Activated CD4-positive, alpha-beta T cell treated with anti-CD3 and anti-CD28 coated beads for 48 hours (primary cell): ENCODE measurements at places on chromosomes 12 and 14.
A peak's percentile ranks its signal among the peaks of the same experiment; 100 is the strongest.

GRCh38 chr12:59780605-59781135 is 184.8 kb downstream of the SLC16A7 start:
- DNase-seq: no peak

DNA sequence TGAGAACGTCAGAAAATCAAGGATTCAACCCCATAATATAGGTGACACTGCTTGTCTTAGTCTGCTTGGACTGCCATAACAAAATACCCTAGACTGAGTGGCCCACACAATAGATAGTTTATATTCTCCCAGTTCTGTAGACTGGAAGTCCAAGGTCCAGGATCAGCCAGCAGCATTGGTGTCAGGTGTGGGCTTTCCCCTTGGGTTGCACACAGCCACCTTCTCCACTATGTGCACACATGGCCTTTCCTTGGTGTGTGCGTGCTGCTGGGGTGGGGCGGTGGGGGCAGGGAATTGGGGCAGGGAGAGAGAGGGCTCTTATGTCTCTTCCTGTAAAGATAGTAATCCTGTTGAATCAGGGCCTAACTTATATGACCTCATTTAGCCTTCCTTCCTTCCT is 106.4 kb downstream of the SLC25A47 start:
- DNase-seq: no peak

- DNase-seq: no peak
Measured at GRCh38 chr14:32468955-32469354, 139.9 kb downstream of the AKAP6 start.

- DNase-seq: no peak
Measured at GRCh38 chr12:105724641-105725040, 394.1 kb downstream of the C12orf75 start.

DNA sequence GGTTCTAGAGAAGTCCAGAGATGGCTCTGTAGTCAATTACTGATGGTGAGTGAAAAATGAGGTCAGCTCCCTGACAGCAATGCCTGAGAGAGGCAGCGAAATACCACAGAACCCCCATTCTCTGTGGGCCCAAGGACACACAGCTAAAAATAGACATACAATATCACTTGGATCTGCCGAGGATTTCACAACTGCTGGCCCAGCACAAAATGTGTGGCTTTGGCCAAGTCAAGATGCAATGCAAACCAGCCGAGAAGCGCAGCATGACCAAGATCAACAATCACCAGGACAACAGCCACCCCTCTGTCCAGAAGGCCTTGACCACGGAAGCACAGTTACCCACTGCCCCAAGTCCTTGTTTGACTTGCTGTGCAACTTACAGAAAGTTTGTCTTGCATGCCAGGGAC is 52.2 kb downstream of the CKAP4 start:
- DNase-seq: no peak

DNA sequence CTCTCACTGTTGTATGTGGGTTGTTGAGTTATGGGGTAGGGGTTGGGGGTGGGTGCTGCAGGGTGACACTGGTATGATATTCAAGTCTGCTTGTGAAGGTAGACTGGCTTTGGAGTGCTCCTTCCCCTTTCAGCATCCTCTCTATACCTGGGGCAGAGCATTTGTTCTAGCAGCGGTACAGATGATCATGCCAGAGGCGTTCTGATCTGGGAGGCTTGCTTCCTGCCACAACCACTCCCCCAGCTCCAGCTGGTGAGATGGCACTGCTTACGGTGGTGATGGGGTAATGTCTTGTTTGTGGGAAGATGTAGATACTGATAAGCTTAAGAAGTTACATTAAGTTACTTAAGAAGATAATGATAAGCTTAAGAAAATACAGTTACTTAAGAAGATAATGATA is 131.8 kb downstream of the ERC1 start:
- no peak for DNase-seq

GRCh38 chr14:88877192-88877591 is 52.7 kb downstream of the TTC8 start:
- no peak for DNase-seq

GRCh38 chr12:131290255-131290959 is 336.7 kb downstream of the ADGRD1 start:
- DNase-seq: no peak

GRCh38 chr12:68878846-68879245 is 54.1 kb downstream of the CPM start:
- no peak for DNase-seq

DNA sequence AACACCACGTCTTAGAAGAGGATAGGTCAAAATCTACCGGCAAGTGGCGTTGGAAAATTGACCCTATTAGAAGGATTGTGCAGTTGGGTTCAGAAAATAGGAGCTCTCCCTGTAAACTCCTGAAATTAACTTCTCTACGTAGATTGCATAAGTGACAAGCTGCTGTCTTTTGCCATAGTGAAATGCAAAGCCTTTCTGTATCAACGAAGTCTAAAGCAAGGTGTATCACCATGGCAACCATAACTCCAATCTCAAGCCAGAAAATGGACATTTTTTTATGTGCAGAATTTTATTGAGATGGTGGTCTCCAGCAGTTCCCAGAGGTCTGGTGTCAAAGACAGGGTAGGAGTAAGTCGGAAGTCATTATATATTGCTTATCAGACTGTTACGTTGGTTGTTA is 367.7 kb upstream of the NOVA1 start:
- no peak for DNase-seq

GRCh38 chr12:121036810-121037326 is 2.2 kb downstream of the OASL start:
- peak; percentile 66 for DNase-seq

- no peak for DNase-seq
Measured at GRCh38 chr12:95582230-95583058, 31.2 kb upstream of the USP44 start.

- no peak for DNase-seq
Measured at GRCh38 chr14:61653507-61653906, 41.8 kb upstream of the HIF1A start.

GRCh38 chr12:71682466-71682865 is 3.4 kb upstream of the TMEM19 start:
- no peak for DNase-seq

DNA sequence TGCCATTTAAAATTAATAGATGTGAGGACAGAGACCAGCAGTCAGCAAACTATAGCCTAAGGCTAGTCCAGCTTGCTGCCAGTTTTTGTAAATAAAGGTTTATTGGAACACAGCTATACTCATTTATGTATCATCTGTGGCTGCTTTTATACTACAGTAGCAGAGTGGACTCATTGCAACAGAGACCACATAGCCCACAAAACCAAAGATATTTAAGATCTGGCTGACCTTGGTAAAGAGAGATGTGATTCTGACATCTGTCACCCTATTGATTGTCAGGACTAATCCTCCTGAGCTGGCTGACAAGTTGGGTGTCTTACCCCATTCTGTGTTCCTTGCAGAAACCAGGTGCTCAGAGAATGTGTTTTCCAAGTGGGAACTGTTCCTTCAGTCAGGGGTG is 99.9 kb downstream of the BEGAIN start:
- no peak for DNase-seq

DNA sequence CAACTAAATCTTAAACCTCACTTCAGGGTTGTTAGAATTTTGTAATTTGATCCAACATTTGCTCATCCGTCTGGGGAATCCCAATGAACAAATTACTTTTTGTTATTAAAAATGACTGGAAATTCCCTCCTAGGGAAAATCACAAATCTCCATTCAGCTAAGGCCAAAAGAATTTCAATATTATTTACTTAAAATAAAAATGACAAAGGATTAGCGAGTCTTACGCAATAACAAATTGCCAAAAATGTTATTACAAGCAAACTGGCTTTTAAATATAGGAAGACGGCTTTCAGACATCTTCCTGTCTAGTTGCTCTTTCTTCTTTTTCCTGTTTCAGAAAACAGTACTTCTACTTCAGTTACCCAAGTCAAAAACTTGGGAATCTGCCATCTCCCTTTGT is 92.4 kb upstream of the TSPAN8 start:
- DNase-seq: no peak

DNA sequence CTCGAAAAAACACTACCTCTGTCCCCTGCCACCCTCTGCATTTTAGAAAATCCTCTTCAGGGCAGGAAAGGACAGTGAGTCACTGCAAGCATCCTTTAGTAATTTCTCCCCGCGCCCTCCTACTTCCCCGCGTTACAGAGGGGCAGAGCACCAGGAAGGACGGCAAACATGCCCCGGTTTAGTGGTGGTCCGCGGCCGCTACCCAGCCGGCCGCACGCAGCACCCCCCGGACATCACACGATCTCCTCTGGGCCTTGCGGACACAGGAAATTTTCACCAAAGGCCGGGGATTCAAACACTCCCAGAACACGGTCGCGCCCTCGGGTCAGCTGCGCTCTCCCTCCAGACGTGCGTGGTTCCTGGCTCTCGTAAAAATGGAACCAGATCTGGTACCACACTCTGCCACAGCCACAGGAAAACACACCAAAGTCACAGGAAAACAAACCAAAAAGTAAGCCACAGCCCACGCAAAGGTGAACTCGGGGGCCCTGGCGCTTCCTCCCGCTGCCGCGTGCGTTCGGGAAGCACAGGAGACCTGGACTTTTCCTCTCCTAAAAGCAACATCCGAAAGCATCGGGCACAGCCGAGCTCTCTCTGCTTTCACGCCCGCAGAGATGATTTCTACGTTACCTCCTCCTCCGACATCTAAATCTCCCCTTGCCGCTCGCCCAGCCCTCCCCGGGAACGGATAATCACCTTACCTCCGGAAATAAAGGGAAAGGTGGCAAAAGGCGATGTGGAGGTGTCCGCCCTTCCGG is 839 bp downstream of the SLC38A1 start:
- DNase-seq: peak; percentile 60

DNA sequence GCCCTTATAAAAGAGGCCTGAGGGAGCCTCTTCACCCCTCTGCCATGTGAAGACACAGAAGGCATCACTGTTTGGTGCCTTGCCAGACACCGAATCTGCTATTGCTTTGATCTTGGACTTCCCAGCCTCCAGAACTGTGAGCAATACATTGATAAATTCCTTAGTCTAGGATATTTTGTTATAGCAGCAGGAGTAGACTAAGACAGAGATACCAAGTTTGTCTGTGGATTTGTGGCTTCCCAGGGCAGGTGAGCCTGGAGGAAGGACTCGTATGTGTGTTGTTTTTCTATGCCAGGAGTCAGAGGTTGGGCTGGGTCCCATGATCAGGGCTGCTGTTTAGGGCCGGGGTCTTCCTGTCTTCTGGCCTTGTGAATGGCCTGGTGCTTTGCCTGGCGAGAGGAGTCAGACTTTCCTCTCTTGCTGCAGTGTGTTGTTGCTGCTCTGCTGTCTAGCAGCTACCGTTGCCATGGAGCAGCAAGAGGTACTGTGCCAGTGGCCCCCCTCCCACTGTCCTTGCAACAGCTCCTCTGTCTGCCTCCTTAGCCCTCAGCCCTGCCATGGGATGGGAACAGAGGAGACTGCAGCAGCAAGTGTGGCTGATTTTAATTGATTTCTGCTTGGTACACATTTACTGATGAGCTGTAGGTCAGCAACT is 111.2 kb downstream of the CHST11 start:
- no peak for DNase-seq

GRCh38 chr12:23831739-23832138 is 117.7 kb downstream of the SOX5 start:
- DNase-seq: no peak

DNA sequence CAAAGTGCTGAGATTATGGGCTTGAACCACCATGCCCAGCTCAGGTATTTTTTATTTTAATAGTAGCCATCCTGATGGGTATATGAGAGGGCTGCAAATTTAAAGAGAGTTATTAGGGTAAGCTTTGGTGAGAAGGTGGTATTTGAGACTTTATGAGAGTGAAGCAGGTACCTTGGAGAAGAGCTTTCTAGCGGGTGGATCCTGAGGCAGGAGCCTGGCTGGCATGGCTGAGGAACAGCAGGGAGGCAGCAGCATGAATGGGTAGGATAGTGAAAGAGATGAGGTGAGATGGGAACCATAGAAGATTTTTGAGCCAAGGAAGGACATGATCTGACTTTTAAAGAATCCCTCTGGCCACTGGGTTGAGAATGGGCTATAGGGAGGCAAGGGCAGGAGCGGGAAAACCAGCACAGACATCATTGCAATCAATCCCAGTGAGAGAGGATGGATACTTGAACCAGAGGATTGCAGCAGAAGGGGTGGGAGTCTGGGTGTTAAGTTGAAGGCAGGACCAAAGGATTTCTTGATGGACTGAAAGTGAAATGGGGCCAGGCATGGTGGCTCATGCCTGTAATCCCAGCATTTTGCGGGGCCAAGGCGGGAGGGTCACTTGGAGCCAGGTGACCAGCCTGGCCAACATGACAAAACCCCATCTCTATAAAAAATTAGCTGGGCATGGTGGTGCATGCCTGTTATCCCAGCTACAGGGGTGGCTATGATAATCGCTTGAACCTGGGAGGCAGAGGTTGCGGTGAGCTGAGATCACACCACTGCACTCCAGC is 5.7 kb downstream of the SVOP start:
- no peak for DNase-seq
